ENCODE measurements at places on chromosomes 7 and 10. TPM values are rescaled to one million over a fixed set of nuclear protein-coding genes. Genes with fewer than 3 reads are reported as not detected.

Gene LLCFC1
- total RNA-seq, result not detected

Gene CRYGN
- not detected for total RNA-seq

Gene SLC18A2
- not detected for total RNA-seq

Gene NUPR2
- total RNA-seq, result not detected

Gene MRC1
- total RNA-seq, result 23.8 TPM

Gene NPSR1
- total RNA-seq, result not detected

Gene ATRNL1
- total RNA-seq, result 8.0 TPM

Gene ANKRD61
- total RNA-seq, result not detected

Gene TRIM50
- total RNA-seq, result not detected

Gene ADAMTS14
- total RNA-seq, result 3.4 TPM

Gene FAM221A
- total RNA-seq, result 2.0 TPM

Gene CYP2E1
- total RNA-seq, result not detected

Gene RBM20
- total RNA-seq, result 0.68 TPM

Gene PPP1R9A
- total RNA-seq, result 7.0 TPM

Gene URGCP
- total RNA-seq, result 21.2 TPM

Gene TPK1
- 11.0 TPM for total RNA-seq

Gene EVX1
- not detected for total RNA-seq

Gene LUC7L2
- total RNA-seq, result 33.1 TPM

Gene PKD1L1
- total RNA-seq, result 2.6 TPM

Gene CLCN1
- total RNA-seq, result not detected

Gene AQP1
- total RNA-seq, result 0.82 TPM

Gene ABCA13
- 0.44 TPM for total RNA-seq

Gene TUBAL3
- not detected for total RNA-seq

Gene TAS2R39
- total RNA-seq, result not detected

Gene RARRES2
- not detected for total RNA-seq

Gene NRAP
- total RNA-seq, result not detected

Gene PFKP
- total RNA-seq, result 273 TPM

Gene CCSER2
- 23.1 TPM for total RNA-seq

Gene ZNF727
- total RNA-seq, result not detected

Gene CPA2
- not detected for total RNA-seq

Gene TSPAN12
- 17.6 TPM for total RNA-seq

Gene GNAT3
- total RNA-seq, result not detected

Gene CNNM1
- total RNA-seq, result not detected

Gene MEOX2
- total RNA-seq, result 1.3 TPM

Gene POMZP3
- 7.1 TPM for total RNA-seq

Gene IL6
- 5.7 TPM for total RNA-seq

Gene HOXA1
- total RNA-seq, result 2.5 TPM

Gene OR6V1
- not detected for total RNA-seq

Gene CD36
- 3.5 TPM for total RNA-seq

Gene CASTOR2
- 21.3 TPM for total RNA-seq

Gene DOCK1
- total RNA-seq, result 90.4 TPM

Gene CDK1
- 17.1 TPM for total RNA-seq

Gene FZD8
- 42.3 TPM for total RNA-seq

Gene EBF3
- 2.0 TPM for total RNA-seq

Gene ATE1
- total RNA-seq, result 21.9 TPM

Gene ZNF425
- total RNA-seq, result 1.6 TPM

Gene SYT15B
- not detected for total RNA-seq

Gene AKR1C4
- total RNA-seq, result not detected

Gene LIPJ
- not detected for total RNA-seq

Gene UNCX
- total RNA-seq, result not detected

Gene PMPCB
- 28.8 TPM for total RNA-seq

Gene C7orf57
- total RNA-seq, result 0.64 TPM

Gene TRIM4
- 26.7 TPM for total RNA-seq

Gene PALD1
- total RNA-seq, result 197 TPM

Gene SUN3
- total RNA-seq, result 0.64 TPM

Gene IL2RA
- total RNA-seq, result not detected

Gene GBX1
- total RNA-seq, result not detected

Data from glomerular endothelial cell (primary cell).